ENCODE measurements at places on chromosomes 16 and 17. TPM values are rescaled to one million over a fixed set of nuclear protein-coding genes. Genes with fewer than 3 reads are reported as not detected.
A peak's percentile ranks its signal among the peaks of the same experiment; 100 is the strongest.

- no peak for DNase-seq
Measured at GRCh38 chr16:29760567-29761279, 14.9 kb upstream of the C16orf54 start.

- DNase-seq: no peak
Measured at GRCh38 chr16:60100371-60100770, 1366.3 kb upstream of the GOT2 start.

NR1D1 gene
- 10.7 TPM for total RNA-seq

GRCh38 chr17:39209317-39210092 is 9.4 kb downstream of the RPL19 start:
- no peak for DNase-seq

DNA sequence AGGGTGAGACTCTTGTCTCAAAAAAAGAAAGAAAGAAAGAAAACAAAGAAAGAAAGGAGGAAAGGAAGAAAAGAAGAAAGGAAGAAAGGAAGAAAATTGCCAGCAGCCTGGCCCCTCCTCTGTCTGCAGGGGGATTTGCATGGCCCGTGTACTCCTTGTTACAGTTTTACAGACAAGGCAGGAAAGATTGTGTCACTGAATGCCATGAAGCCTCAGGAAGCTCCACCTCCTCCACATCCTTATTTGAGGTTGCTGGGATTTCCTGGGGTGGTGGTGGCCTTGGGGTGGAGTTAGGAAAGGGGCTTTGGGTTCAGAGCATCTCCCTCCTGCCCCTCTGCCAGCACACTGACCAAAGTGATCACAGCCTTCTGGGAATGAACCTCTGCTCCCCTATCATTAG is 23.6 kb downstream of the CFAP20 start:
- no peak for DNase-seq

- DNase-seq: no peak
Measured at GRCh38 chr17:50036455-50037261, 19.3 kb upstream of the ITGA3 start.

GRCh38 chr16:73683804-73684203 is 612.8 kb upstream of the PSMD7 start:
- DNase-seq: no peak

- no peak for DNase-seq
Measured at GRCh38 chr17:14741491-14741890, 440.6 kb downstream of the HS3ST3B1 start.

- DNase-seq: no peak
Measured at GRCh38 chr17:6061290-6061689, 8.9 kb upstream of the WSCD1 start.

GRCh38 chr17:79073706-79074088 is 927 bp upstream of the ENGASE start:
- no peak for DNase-seq

GRCh38 chr17:41941168-41941567 is 10.8 kb downstream of the ODAD4 start:
- DNase-seq: no peak

- DNase-seq: no peak
Measured at GRCh38 chr16:77998350-77999023, 23.9 kb upstream of the CLEC3A start.

ANKFN1 gene
- not detected for total RNA-seq

DNA sequence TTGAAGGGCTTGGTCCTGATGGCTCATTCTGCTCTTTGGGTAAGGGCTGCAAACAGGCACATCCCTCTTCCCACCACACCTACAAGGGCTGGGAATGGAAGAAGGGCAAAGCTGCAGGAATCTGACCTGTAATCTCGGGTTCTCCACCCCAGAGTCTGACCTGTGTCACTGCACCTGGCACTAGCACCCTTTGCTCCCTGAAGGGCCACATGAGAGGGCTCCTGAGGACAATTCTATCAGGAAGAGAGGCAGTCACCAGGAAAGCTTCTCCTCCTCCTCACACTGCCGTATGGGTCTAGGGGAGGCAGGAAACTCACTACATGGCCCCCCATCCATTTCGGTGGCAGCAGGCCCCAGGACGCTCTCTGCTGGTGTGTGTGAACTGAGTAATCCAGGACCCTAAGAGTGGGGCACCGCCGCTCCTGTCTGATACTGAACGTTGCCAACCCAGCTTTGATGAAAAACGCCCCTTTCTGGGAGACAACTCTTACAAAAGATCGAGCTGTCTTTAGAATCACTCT is 26.4 kb downstream of the TTLL6 start:
- DNase-seq: no peak

TLK2 gene
- 32.6 TPM for total RNA-seq

DNA sequence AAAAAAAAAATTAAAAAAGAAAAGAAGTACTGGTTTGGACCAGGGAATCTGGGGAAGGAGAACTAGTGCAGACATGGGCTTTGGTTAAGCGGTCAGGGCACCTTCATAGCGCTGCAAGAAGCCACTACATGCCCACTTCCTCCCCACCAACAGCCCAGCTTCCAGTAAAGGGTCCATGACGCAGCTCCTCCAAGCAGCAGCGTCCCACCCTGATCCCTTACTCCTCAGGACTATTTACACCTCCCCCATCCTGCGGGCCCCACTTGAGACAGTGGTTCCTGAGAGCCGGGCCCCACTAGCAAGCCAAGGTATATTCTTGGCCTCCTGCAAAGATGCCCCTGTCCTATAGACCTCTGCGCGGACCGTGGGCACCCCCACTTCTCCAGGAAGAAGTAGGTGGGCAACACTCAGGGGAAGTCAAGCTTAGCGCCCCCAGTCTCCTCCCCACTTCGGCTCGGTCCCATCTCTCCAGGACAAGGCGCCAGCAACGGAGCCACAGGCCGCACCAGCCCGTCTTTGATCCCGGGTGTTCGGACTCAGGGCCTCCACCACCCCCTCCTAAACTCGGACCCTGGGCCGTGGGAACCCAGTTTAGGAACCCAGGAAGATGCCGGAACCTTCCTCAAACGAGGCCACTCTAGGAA is 913 bp upstream of the PRR14 start:
- no peak for DNase-seq

GRCh38 chr16:16154281-16154951 is 68.9 kb downstream of the ABCC6 start:
- no peak for DNase-seq

OTOA gene
- total RNA-seq: not detected

DNA sequence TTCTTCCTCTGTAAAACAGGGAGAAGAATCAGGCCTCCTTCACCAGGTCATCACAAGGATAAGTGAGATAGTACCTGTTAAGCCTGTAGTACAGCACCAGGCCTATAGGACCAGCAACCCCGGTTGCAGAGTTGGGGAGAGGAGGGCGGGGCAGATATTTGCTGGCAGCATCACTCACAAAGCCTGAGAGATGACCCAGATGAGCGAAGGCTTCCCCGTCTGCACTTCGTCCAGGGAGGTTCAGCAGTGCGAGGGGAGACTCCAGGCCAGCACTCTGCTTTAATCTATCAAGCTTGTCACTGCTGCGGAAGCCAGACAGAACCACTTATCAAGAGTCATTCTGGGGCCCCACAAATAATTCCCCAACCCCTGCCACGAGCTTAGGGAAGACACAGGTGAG is 15.8 kb upstream of the RBBP6 start:
- DNase-seq: peak; percentile 52

DNA sequence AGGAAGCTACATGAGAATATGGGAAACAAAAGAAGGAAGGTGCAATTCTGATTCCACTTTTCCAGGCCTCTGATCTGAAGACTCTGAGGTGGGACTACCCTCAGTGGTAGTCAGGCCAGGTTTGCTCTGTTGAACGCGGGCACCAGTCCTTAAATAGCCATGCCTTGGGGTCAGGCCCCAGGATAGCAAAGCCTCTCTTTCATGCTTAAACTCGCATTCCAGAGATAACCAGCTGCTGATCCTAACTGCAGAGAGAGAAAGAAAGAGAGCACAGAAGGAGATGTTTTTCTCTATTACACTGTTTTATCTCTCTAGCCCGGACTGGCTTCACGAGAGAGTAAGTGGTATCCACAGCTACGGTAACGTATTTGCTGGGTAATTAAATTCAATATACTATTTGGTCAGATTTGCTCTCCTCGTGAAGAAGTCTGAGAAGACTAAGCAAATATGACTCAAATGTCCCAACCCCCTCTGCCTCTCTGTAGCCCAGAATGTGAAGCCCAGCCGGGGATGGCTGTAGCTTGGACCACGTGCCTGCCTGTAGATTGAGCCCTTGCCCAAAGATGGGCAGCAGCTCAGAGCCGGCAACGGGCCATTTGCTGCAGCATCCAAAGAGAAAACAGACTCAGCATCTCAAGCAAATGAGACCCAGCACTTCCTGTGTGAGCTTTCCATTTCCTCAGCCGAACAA is 122.2 kb downstream of the SMG6 start:
- no peak for DNase-seq

GRCh38 chr17:78144736-78145641 is 1.2 kb upstream of the C17orf99 start:
- peak; percentile 84 for DNase-seq

- DNase-seq: no peak
Measured at GRCh38 chr16:79537584-79537983, 63.0 kb downstream of the MAF start.

GRCh38 chr17:34075076-34075475 is 180.0 kb upstream of the CCL2 start:
- no peak for DNase-seq

TBC1D3C gene
- 0.31 TPM for total RNA-seq

DNA sequence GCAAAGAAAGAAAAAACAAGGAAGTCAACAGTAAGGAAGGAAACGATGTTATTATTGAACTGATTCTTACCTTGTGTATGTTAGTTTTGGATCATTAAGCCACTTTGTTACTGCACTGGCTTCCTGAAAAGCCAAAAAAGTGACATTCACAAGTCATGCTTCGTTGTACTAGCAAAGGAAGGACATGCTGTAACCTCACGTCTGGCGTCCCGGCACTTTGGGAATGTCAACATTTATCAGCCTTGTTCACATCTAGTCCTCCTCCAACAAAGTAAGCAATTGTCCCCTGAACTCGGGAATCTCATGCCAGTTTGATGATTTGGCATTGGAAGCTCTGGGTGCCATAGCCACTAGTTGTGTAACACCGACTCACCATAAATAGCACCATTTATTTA is 731 bp upstream of the MKS1 start:
- DNase-seq: no peak

CLEC16A gene
- 34.9 TPM for total RNA-seq

DNA sequence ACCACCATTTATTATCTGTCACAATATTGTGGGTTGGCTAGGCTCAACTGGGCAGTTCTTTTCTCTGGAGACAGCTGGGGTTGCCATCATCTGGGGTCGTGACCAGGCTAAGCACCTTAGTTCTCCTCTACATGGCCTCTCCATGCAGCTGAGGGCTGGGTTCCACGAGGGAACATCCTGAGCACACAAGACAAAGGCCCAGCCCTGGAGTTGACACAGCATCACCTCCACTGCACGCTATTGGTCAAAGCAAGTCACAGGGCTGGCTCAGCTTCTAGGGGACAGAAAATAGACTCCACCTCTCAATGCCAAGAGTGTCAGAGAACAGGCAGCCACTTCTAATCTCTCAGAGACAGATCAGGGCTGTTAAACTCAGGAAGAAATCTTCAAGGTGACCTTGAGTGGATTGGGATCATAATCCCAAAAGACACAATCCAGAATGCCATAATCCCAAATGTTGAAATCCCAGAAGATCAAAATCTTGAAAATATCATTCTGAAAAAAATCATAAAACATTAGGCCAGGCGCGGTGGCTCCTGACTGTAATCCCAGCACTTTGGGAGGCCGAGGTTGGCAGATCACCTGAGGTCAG is 13.0 kb upstream of the USP10 start:
- no peak for DNase-seq

BCAR1 gene
- total RNA-seq: 53.9 TPM

DNA sequence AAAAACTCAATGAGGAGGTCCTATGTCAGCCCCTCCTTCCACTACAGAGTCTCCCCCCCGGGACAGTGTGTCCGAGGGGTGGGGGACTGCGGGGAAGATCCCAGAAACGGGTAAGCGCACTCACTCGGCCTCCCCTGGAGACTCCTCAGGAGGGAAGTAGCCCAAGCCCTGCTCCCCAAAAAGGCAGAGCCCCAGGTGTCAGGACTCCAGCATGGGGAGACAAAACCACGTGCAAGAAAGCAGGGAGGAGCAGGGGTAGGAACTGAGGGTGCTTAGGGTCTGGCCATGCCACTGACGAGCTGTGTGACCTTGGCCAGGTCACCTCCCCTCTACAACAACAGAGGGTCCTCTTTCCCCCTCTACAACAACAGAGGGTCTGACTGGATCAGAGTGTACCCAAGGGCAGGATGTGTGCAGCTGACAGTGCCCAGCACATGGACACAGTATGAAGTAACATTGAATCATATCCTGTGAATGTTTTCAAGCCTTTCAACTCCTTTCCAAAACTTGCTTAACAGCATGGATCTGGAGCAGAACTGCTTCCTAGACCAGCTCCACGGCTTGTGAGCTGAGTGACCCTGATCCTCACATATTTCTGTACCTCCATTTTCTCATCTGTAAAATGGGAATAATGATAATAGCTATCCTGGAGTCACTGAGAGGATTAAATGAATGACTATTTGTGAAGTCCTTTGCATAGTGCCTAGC is 2.1 kb upstream of the NAGS start:
- no peak for DNase-seq

- no peak for DNase-seq
Measured at GRCh38 chr16:22091721-22092120, 620 bp upstream of the VWA3A start.

- DNase-seq: no peak
Measured at GRCh38 chr16:75179208-75179607, 27.8 kb downstream of the CTRB2 start.

ZFHX3 gene
- total RNA-seq: 23.1 TPM

GRCh38 chr17:47698749-47699535 is 5.0 kb downstream of the TBKBP1 start:
- DNase-seq: peak; percentile 61

TMEM106A gene
- total RNA-seq: 8.3 TPM

GRCh38 chr16:24858219-24859041 is 12.7 kb downstream of the SLC5A11 start:
- DNase-seq: peak; percentile 59
